Keratinocyte (primary cell): ENCODE measurements at places on chromosomes 6 and 20. TPM values are rescaled to one million over a fixed set of nuclear protein-coding genes. Genes with fewer than 3 reads are reported as not detected.
A peak's percentile ranks its signal among the peaks of the same experiment; 100 is the strongest.

DNA sequence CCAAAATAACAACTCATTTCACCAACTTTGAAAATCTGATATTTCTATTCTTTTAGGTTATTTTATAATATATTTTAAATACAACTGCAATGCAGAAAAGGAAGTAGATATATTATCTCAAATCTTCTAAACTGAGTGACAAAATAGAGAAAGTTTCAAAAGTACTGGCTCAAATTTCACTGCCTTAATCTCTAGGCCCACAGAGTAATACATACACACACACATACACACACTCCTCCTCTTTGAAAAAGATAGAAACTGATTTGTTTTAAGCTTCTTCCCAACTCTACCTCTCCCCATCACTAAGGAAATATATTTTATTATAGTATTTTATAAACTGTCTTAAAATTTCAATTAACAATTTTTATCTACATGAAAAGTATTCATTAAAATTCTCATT lies 36.2 kb downstream of the ARHGAP18 start:
- H3K27ac ChIP-seq: peak overlapping the region; percentile 61
- no peaks in the 10 kb centered on the region for H3K36me3 ChIP-seq
- peak overlapping the region; percentile 30 for H3K4me3 ChIP-seq
- H3K4me1 ChIP-seq: peaks cover 39% of the 10 kb centered on the region
- no peak for DNase-seq

DNA sequence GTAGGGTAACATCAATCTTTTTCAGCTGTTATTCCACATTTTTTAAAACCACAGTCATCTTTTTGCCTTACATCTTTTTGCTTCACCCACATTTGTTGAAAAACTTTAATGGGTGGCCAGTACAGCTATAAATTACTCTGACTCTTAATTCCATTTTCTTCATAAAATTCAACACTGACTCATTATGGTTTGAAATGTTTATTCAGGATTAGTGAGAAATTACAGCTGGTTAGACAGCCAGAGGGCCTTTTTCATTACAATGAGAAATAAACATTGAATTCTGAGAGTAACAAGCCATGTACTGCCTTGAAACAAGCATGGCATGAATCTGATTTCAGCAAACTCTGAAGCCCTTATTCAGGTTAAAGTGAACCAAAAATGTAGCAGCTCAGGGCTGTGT lies 19.5 kb downstream of the NDUFAF4 start:
- H3K4me1 ChIP-seq: no peaks in the 10 kb centered on the region
- H3K27me3 ChIP-seq: no peaks in the 10 kb centered on the region
- DNase-seq: no peak
- no peaks in the 10 kb centered on the region for H3K36me3 ChIP-seq
- H3K4me3 ChIP-seq: no peak overlapping the region

DNA sequence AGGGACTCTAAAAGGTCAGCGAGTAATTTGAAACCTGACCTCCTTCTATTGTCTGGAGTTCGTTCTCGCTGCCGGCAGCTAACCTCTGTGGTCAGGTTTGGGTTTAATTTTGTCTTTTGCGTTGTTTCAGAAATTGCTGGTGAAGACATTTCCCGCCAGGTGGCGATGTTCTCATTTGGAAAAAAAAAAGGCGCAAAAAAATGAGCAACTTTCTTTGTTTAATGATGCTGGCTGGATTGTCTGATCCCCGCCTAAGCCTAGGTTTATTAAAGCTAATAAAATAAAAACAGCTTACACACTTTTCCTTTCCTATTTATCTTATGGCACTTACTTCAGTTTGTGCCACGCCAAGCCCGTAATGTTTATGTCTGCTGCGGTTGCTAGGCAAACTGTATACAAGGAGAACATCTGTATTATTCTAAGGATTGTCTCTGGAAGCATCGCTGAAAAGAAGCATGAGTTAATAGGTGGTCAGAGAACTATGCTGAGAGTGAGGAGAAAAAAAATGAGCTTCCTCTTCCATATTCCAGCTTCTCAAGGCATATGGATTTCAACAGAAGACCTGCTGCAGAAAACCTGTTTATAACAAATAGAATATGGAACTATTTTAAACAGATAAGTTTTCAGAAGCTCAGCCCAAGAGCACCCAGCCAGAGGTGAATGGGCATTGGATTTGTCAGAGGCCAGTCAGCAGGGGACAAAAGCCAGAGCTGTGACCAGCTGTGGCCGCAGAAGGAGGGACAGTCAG lies 205.7 kb downstream of the DOK5 start:
- H3K4me3 ChIP-seq: no peak overlapping the region
- H3K27me3 ChIP-seq: no peaks in the 10 kb centered on the region
- no peaks in the 10 kb centered on the region for H3K36me3 ChIP-seq
- H3K4me1 ChIP-seq: no peaks in the 10 kb centered on the region

GRCh38 chr6:50816115-50816675 lies 2.5 kb upstream of the TFAP2B start:
- peaks cover 14% of the 10 kb centered on the region for H3K27me3 ChIP-seq
- peak; percentile 53 for DNase-seq
- H3K27ac ChIP-seq: no peak overlapping the region
- H3K36me3 ChIP-seq: no peaks in the 10 kb centered on the region
- peak overlapping the region; percentile 81 for H3K4me3 ChIP-seq

- no peaks in the 10 kb centered on the region for H3K36me3 ChIP-seq
- no peak for DNase-seq
- no peak overlapping the region for H3K4me3 ChIP-seq
Observed at GRCh38 chr6:116963972-116964371, 86.9 kb downstream of the RFX6 start.

GRCh38 chr20:6519556-6519955 lies 247.9 kb upstream of the BMP2 start:
- no peaks in the 10 kb centered on the region for H3K27me3 ChIP-seq
- no peak overlapping the region for H3K4me3 ChIP-seq
- peaks cover 6% of the 10 kb centered on the region for H3K4me1 ChIP-seq
- H3K36me3 ChIP-seq: no peaks in the 10 kb centered on the region
- no peak overlapping the region for H3K27ac ChIP-seq
- DNase-seq: peak; percentile 13

NXT1 gene
- 22.1 to 30.6 TPM (median 25.8 TPM) in 3 replicates for polyA plus RNA-seq

CCHCR1 gene
- polyA plus RNA-seq: 7.0 to 8.4 TPM (median 7.5 TPM) in 3 replicates

DNA sequence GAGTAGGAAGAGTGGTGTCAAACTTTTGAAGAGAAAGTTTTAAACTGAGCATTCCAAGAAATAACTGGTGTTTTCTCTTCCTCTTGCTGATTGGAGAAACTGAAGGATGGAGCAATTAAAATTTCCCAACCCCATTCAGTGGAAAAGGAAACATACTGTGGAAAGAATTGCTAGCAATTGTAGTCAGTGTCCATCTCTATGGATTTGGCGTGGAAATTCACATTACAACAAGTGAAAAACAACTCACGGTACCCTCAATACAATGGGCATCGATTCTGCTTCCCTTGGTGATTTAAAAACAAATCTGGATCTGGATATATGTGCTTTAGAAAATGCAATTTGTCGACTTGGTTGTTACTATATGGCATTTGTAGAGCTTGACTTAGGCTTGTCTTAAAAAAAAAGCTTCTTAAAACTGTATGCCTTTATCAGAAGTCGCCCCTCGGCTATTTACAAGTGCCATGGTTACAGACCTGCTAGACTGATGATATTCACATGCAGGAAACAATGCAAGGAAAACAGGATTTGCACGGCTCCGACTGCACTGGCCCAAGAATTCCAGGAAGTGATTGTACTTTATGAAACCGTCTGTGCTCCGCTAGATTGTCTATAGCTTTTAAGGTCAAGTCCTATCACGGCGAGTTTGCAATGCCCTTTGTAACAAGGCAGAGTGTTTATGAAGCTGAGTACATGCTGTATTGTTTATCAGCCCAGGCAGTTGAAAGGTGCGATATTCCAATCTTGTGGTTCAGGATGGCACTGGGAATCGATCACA lies 131.7 kb upstream of the PHACTR1 start:
- H3K4me3 ChIP-seq: peak overlapping the region; percentile 19
- no peak for DNase-seq
- H3K4me1 ChIP-seq: peaks cover 23% of the 10 kb centered on the region
- no peaks in the 10 kb centered on the region for H3K36me3 ChIP-seq
- H3K27me3 ChIP-seq: no peaks in the 10 kb centered on the region
- peak overlapping the region; percentile 41 for H3K27ac ChIP-seq

DNA sequence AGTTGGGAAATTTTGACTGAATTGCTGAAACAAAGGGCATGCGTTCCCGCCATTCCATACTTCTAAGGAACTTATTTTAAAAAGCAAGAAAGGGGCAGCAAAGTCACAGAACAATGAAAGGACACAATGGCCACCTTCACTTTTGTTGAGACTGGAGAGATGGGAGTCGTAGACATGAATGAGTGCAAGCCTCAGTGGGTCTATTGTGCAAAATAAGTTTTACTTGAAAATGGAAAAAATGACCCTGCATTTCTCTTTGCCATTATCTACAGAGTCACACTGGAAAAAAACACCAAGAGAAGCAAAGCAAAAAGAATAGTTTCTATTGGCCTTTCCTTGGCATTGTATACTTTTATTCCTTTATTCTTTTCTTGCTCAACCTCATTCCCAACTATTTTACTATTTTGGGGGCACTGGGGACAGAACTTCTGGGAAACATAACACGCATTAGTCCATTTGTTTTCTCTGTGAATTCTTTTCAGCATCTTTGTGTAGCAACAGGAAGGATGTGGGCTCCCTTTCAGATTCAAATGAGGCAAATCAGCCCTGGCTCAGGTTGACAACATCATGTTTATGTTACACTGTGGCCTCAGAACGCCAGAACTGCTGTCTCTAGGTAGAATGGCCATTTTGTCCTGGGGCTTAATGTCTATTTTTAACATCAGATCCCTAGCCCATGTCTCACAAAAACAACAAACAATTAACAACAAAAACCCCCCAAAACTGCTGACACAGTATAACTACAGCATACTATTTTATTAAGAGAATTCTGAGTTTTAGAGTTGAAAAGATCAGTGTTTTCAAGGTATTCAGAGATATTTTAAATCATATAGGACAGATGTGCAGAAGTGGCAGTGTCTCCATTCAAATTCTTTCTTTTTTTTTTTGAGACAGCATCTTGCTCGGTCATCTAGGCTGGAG lies 122.2 kb downstream of the FYN start:
- no peaks in the 10 kb centered on the region for H3K36me3 ChIP-seq
- H3K4me1 ChIP-seq: no peaks in the 10 kb centered on the region
- H3K27ac ChIP-seq: no peak overlapping the region
- no peak overlapping the region for H3K4me3 ChIP-seq
- H3K27me3 ChIP-seq: no peaks in the 10 kb centered on the region

DNA sequence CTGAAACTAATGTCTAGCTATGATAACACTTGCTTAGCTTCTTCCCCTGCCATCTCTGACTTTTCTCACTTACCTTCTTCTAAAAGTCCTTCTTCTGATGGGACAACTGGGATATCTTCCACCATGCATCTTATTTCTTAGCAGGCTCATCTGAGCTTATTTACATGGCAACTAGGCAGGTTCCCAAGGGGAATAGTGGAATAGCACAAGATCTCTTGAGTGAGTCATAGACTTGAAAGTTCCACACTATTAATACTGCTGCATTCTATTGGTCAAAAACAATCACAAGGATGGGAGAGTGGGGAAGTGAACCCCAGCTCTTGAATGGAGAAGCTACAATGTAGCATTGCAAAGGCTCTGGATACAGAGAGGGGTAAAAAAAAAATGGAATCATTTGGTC lies 142.1 kb downstream of the HAO1 start:
- H3K4me3 ChIP-seq: no peak overlapping the region
- no peak for DNase-seq
- no peaks in the 10 kb centered on the region for H3K27me3 ChIP-seq
- no peaks in the 10 kb centered on the region for H3K4me1 ChIP-seq
- H3K36me3 ChIP-seq: no peaks in the 10 kb centered on the region
- no peak overlapping the region for H3K27ac ChIP-seq

LRRN4 gene
- 0.04 to 0.54 TPM (median 0.14 TPM) in 3 replicates for polyA plus RNA-seq

GRCh38 chr20:36709126-36709525 lies 36.8 kb downstream of the NDRG3 start:
- H3K27me3 ChIP-seq: no peaks in the 10 kb centered on the region
- no peaks in the 10 kb centered on the region for H3K4me1 ChIP-seq
- no peak overlapping the region for H3K27ac ChIP-seq
- no peak for DNase-seq

- no peaks in the 10 kb centered on the region for H3K27me3 ChIP-seq
- peaks cover 5% of the 10 kb centered on the region for H3K4me1 ChIP-seq
- H3K27ac ChIP-seq: no peak overlapping the region
- H3K36me3 ChIP-seq: peaks cover 6% of the 10 kb centered on the region
Observed at GRCh38 chr6:36539814-36540568, 7.3 kb downstream of the STK38 start.

ADGRF4 gene
- polyA plus RNA-seq: 21.4 to 41.8 TPM (median 30.2 TPM) in 3 replicates

CEP57L1 gene
- polyA plus RNA-seq: 7.7 to 14.2 TPM (median 8.1 TPM) in 3 replicates

PGC gene
- not detected in 3 replicates for polyA plus RNA-seq

DNA sequence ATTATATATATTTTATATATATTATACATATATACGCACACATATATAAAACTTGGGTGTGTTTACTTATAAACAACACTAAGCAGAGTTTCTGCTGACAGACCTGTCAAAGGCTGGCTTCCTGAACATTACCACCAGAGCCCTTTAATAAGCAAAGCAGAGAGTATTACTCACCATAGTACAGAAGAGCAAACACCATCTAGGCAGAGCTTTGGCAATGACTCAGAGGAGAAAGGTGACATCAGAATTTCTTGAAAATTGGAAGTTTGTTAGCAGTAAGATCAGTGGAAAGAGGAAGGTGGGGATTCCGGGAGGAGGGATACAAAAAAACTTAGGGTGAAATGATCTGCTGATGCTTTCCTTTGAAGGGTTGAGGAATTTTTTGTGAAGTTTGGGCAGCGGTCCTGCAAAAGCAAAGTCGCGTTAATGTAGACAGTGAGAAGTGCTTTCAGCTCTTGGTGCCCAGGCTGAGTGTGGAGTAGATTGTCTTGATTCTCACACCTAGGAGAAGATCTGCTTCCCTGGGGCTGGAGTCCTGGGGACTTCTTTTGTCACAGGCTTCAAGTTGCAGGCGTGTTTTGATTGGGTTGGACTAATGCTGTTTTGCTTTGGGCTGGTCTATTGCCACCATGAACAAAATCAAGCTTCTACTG lies 109.6 kb upstream of the BACH2 start:
- peaks cover 24% of the 10 kb centered on the region for H3K4me1 ChIP-seq
- H3K4me3 ChIP-seq: no peak overlapping the region
- peak; percentile 38 for DNase-seq
- no peaks in the 10 kb centered on the region for H3K36me3 ChIP-seq

- no peaks in the 10 kb centered on the region for H3K27me3 ChIP-seq
- H3K36me3 ChIP-seq: no peaks in the 10 kb centered on the region
- no peak for DNase-seq
- H3K27ac ChIP-seq: no peak overlapping the region
- H3K4me3 ChIP-seq: no peak overlapping the region
Observed at GRCh38 chr20:52454660-52455059, 263.1 kb upstream of the ZFP64 start.

GRCh38 chr6:32118782-32119628 lies 9.0 kb downstream of the ATF6B start:
- no peak overlapping the region for H3K4me3 ChIP-seq
- H3K36me3 ChIP-seq: peaks cover 36% of the 10 kb centered on the region
- H3K4me1 ChIP-seq: peaks cover 15% of the 10 kb centered on the region
- peak; percentile 28 for DNase-seq
- no peak overlapping the region for H3K27ac ChIP-seq
- H3K27me3 ChIP-seq: no peaks in the 10 kb centered on the region
